Stimulated activated CD8-positive, alpha-beta memory T cell treated with anti-CD3 and anti-CD28 coated beads, Interleukin-4, amount 100 ng/mL, for 1 hour (primary cell): ENCODE measurements at places on chromosomes 5 and 9.

DNA sequence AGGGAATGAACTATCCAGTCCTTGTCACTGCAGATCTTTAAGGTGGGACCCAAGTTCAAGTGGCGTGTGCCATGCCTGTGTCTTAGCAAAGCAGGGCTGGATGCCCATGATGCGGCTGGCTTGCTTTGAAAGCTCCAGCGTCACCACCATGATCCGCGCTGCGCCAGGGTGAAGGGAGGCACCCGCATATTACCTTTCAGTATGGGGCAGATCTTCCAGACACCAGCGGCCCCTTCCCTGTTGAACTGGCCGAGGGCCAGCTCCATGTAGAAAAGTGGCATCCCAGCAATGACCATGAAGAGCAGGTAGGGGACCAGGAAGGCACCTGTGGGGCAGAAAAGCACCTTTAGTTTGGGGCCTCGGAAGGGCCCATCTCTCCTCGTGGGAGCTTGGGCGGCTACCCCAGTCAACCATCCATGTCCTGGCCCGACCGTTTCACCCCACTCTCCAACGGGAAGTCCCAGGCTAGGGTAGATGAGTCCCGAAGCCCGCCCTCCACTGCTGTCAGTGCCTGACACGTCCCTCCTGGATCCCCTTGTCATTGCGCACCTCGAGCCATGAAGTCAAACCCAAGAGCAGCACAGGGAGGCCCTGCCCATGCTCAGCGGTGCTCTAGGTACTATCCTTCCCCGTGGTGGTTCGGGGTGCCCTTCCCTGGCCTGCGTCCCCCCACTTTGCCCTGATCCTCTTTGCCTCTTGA, 3.9 kb downstream of the SLC6A3 start:
- DNase-seq: no peak

- no peak for DNase-seq
Observed at GRCh38 chr9:100229136-100229535, 123.6 kb downstream of the TEX10 start.

GRCh38 chr9:137077010-137077747, at the start of gene UAP1L1:
TSS of gene UAP1L1 (plus strand) at chr9:137077517. CDS start at chr9:137077533, 16 bp downstream.
- DNase-seq: no peak

- DNase-seq: no peak
Observed at GRCh38 chr9:87102126-87102525, 154.8 kb upstream of the GAS1 start.

DNA sequence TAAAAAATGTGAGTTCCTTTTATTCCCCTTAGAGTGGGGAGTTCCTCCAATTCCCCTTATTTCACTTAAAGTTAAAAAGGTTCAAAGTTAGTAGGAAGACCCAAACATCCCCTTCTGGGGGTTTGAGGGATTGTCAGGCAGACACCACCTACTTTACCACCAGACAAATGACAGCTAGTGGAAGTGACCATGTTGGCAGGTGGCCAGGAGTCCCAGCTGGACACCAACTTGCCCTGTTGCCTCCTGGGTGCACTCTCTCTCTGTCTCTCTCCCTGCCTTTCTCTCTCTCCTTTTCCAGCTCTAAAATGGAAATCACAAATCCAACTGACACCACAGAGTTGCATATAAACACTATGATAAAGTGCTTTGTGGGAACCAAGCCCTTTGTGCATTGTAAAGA, 307.7 kb upstream of the TLE4 start:
- DNase-seq: no peak

DNA sequence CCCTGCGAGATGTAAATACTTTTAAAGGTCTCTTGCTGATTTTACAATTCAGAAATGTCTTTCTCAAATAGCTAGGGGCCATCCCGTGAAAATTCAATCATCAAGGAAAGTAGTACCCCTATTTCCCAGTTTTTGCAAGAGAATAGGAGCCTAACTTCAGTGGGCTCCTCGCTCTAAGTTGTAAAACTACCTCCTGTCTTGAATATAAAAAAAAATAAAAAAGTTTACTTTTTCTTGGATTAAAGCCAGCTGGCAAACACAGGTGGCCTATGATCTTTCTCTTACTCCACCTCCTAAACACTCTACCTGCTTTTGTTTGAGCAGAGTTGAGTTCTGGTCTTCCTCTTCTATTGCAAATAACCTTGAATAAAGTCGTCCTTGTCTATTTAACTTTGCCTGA, 79.4 kb downstream of the SLCO4C1 start:
- no peak for DNase-seq

- DNase-seq: no peak
Observed at GRCh38 chr5:131277875-131278740, 14.3 kb downstream of the CDC42SE2 start.

GRCh38 chr5:13378091-13378490, 566.4 kb downstream of the DNAH5 start:
- DNase-seq: no peak

GRCh38 chr5:128539038-128539429, 989 bp upstream of the FBN2 start:
- DNase-seq: no peak

DNA sequence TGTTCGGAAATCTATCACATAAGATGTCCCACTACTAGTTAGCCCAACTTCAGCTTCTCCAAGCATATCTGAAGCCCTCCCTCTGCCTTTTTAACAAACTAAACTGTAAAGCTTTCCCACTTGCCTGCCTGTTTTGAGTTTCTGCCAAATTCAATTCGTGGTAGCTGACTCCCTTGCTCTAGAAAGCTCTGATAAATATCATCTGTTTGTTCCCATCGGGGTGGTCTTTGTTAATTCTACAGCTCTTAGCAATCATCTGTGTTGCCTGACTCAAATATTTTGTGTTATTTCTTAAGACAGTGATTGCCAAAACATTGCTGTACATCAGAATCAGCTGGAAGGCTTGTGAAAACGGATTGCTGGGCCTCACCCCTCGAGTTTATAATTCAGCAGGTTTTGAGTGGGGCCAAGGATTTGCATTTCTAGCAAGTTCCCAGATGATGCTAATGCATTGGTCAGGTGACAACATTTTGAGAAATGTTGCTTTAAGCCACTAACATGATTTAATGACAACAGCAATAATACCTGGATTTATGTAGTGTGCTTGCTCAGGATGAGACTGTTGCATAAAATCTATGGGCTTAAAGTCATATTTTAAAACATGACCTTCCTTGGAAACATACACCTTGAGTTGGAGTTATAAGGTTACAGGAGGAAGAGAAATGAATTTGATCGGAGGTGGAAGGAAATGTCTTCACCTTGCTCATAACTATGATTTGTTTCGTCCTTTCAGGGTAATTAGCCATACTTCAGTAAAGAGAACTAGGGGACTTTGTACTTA, 631.9 kb downstream of the PSAT1 start:
- no peak for DNase-seq

- DNase-seq: no peak
Observed at GRCh38 chr9:16626577-16627130, 243.8 kb downstream of the BNC2 start.

DNA sequence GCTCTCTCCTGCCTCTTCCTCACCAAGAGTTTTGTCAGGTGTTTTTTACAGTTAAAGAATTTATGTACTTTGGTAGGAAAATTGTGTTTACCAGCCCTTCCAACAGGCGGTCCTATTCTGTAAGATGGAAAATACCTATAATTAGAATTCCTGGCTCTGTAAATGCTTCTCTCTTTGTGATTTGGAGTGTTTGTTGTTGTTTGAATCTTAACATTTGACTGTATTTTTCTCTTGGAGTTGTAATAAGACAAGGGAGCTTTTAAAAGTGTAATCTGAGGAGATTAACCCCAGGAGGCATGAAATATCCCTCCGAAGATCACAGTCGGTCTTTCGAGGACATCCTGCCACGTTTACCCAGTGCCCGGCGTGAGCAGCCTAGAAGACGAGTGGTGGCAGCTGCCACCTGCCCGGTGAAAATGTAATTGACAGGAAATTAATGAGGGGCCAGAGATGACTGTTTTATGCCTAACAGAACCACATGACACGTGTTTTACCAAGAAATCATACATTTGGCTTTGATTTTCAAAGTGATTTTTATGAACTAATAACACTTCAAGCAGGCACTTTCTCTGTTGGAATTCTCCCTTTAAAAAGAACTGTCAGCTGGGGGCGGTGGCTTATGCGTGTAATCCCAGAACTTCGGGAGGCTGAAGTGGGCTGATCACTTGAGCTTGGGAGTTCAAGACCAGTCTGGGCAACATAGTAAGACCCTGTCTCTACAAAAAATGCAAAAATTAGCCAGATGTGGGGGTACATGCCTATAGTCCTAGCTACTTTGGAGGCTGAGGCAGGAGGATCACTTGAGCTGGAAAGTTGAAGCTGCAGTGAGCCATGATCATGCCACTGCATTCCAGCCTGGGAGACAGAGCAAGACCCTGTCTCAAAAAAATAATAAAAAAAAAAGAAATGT, 20.0 kb downstream of the ANKRD33B start:
- DNase-seq: no peak

- DNase-seq: no peak
Observed at GRCh38 chr9:126483468-126484073, 130.2 kb upstream of the LMX1B start.

DNA sequence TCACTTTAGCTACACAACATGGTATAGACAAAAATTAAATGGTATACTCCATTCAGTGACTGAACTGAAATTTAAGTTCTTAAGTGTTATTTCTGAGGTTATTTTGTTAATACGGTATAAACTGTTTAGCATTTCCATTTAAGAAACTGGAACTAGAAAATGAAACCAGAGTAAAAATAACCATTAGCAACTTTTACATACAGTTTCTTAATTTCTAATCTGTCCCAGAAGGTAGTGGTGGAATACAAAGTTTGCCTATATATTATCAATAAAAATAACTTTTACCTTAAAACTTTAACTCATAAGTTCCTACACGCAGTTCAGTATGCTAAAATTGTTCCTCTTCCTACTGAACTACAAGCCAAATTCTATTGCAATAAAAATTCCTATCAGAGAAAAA, 10.3 kb downstream of the GOLPH3 start:
- DNase-seq: no peak

- DNase-seq: no peak
Observed at GRCh38 chr9:75133396-75133795, 45.1 kb downstream of the OSTF1 start.

DNA sequence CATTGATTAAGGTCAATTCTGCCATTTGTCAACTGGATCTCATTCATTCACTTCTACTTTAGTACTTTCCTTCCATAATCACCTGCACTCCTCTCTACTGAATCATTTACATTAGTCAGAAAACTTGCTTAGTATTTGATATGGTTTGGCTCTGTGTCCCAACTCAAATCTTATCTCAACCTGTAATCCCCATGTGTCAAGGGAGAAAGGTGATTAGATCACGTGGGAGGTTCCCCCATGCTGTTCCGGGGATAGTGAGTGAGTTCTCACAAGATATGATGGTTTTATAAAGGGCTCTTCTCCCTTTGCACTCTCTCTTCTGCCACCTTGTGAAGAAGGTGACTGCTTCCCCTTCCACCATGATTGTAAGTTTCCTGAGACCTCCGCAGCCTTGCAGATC, 23.7 kb upstream of the UGCG start:
- no peak for DNase-seq

DNA sequence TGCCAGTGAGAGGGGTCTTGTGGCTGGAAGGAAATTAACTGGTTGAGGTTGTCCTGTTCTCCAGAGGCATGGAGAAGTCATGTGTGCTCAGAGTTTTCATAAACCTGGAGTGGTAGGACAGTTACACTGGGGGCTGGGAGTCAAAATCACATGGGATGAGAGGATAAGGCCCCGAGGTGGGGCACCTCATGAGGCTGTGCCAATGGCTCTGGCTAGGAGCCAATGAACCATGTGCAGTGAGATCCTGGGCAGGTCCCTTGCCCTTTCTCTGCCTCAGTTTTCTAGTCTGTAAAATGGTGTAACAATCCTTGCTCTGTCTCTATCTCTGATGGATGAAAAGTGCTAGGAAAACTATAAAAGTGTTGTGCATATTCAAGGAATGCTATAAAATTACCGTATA, 7.0 kb upstream of the SYNPO start:
- no peak for DNase-seq

DNA sequence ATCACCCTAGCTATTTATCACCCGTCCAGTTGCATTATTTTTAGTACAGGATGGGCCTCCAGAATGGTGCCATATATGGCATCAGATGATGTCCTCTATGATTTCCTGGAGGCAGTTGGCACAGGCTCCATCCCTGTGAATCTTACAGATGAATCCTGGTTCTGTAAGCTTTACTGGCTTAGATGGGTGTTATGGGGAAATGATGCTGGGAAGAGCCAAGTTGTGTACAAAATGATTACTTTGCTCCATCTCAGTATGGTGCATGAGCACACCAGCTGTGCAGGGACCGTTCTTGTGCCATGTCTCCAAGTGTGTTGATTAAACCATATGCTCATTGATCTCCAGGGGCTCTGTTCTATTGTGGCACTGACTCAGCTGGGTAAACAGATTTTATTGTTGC, 755.7 kb downstream of the TLR4 start:
- no peak for DNase-seq

- no peak for DNase-seq
Observed at GRCh38 chr5:124795829-124796228, 49.4 kb upstream of the ZNF608 start.

DNA sequence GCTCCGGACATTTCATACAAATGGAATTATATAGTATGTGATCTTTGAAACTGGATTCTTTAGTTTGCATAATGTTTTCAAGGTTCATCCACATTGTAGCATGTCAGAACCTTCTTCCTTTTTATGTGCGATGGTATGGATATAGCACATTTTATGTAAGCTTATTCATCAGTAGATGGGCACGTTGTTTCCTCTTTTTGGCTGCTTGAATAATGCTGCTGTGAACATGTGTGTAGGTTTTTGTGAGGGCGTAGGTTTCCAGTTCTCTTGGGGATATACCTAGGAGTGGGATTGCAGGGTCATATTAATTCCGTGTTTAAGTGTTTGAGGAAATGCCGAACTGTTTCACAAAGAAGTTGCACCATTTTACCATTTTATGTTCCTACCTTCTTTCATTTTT, 187.8 kb downstream of the NR3C1 start:
- no peak for DNase-seq

DNA sequence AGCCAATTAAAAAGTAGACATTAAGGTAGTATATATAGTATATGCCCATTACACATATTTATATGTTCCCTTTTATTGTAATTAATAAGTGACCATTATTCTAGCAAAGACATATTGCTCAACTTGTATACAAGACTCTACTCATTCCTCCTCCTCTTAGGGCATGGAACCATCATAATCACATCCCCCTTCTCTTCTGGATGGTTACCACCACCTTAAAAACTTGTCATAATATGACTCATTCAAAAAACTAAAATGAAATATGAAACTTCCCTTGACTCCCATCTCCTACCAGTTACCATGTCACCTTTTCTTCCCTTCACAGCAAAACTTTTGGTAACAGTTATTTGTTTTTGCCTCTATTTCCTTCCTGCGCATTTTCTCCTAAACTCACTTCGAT, 438.7 kb downstream of the KDM4C start:
- DNase-seq: no peak
